ENCODE measurements at places on chromosomes 16 and 17.

DNA sequence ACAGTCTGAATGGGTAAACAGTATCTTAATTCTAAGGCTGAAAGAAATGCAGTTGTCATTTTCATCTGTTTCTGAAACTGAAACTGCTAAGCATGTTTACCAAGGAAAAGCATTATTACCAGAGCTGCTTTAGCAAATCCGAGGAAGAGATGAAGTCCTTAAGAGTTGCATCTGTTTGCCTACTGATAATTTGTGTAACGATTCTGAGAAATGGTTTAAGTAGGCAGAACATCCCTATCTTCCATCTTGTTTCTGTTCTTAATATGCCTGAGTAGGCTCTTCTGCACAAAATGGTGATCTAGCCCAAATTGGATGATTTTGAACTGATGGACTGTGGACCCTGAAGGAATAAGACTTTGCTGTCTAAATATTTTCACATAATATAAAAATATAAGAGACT, 34.9 kb downstream of the NUP93 start:
- no peak for DNase-seq

- DNase-seq = no peak
Measured at GRCh38 chr17:57557834-57558681, 187.0 kb downstream of the CCDC182 start.

- DNase-seq = no peak
Measured at GRCh38 chr17:15930426-15930825, 14.5 kb upstream of the ADORA2B start.

DNA sequence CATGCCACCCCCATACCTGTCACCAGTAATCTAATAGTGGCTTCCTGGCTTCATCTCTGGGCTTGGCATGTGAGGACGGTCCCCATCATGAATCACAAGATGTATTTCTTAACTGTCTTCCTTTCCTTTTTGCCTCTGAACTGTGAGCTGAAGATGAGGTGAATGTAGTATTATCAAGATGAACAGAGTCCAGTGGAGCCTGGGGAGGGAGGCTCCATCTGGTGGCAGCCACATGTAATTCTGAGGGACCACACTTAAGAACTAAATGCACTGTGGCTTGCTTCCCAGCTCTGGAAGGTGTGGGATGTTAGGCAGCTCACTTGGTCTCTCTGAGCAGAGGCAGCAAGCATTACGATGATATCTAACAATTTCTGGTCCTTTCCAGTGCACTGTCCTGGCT, 354.9 kb upstream of the ASIC2 start:
- no peak for DNase-seq

GRCh38 chr16:83913245-83913633, 14.3 kb downstream of the MLYCD start:
- DNase-seq = no peak

DNA sequence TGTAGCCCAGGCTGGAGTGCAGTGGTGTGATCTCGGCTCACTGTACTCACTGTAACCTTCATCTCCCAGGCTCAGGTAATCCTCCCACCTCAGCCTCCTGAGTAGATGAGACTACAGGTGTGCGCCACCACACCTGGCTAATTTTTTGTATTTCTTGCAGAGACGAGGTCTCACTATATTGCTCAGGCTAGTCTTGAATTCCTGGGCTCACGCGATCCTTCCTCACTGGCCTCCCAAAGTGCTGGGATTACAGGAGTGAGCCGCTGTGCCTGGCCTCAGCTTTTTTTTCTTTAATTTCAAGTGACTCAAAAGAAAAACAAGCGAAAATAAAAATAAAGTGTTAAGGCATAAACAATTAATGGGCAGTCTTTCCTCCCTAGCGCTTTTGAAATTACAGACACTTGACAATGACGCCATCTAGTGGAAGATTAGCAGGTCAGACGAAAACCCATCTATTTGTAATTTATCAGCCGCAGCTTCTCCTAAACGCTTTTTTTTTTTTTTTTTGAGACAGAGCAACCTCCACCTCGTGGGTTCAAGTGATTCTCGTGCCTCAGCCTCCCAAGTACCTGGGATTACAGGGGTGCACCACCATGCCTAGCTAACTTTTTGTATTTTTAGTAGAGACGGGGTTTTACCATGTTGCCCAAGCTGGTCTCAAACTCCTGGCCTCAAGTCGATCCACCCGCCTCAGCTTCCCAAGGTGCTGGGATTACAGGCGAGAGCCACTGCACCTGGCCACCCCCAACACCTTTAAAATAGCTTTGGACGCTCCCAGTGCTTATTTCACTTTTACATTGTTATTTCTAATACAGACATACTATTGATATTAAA, 28.1 kb upstream of the PECAM1 start:
- no peak for DNase-seq

- no peak for DNase-seq
Measured at GRCh38 chr17:70168044-70168976, 1.0 kb upstream of the KCNJ2 start.

DNA sequence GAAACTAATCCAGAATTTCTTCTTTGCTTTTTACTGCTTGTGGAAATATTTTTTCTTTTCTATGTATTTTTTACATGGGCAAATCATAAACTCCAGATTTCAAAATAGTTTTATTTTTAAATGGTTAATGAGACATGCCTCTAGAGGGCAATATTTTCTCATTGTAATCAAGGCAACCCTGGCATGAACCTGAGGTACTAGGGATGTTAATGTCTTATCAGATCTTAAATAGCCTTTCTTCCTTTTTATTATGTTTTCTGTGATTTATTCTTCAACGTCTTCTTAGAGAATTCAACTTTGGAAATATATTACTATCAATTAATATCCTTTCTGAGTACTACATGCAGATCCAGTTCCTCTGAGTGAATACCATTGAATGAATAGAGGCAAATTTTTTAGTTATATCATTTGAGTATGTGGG, 324.7 kb downstream of the BCAS3 start:
- no peak for DNase-seq

- peak; percentile 24 for DNase-seq
Measured at GRCh38 chr16:23948949-23949411, 113.2 kb downstream of the PRKCB start.

DNA sequence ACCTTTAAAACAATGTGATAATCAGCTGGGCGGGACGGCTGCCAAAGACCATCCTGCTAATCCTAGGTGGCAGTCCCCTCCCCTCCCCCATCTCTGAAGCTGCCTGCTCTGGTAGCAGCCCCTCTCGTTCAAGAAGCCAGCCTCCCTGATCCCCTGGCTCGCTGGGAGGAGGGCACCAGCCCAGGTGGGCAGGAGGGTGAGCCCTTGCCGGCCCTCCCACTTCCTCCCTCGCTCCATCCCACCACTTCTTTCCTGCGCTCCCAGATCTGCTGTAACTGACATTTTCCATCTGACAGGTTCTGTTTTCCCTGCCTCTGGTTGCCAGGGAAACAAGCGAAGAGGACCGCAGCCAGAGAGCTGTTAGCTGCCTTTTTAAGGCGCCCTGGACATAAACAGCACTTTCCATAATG, 155.7 kb upstream of the TNRC6C start:
- no peak for DNase-seq

DNA sequence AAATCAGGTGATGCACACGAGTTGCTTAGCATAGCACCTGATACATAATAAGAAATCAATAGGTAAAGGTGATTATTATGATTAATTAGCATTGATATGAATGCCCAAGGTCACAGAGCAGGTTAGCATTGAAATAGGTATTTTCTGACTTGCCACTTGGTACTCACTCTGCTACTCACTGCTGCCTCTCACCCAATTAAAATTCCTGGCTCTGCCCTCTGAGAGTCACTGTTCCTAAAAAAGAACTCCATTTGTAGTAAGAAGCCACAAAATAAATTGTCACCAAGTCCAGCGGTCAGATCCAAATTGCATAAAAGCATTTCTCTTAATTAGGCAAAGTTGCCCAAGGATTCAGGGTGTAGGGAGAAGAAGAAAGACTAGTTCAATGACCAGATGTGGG, 8.9 kb upstream of the GRIN2A start:
- no peak for DNase-seq

DNA sequence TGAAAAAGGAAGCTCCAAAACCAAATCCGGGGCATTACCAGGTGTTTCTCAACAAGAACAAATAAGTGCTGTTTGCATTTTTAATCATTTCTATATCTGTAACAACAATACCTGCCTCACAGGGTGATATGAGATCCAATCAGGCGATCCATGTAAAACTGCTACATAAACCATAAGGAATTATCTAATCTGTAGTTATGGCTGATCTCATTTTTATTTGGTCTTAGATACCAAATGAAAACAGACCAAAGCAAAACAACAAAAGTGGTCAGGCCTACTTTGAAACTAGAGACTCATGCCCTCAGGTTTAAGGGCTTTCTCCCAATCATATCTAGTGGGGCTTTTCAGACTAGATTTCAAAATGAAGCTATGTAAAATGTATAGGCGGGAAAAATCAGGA, 28.3 kb downstream of the XPO6 start:
- no peak for DNase-seq

Data from stimulated activated CD8-positive, alpha-beta memory T cell treated with anti-CD3 and anti-CD28 coated beads, Interleukin-7, amount 100 ng/mL, for 1 hour (primary cell).